Erythroblast (primary cell): ENCODE measurements at places on chromosomes 5 and 9.

DNA sequence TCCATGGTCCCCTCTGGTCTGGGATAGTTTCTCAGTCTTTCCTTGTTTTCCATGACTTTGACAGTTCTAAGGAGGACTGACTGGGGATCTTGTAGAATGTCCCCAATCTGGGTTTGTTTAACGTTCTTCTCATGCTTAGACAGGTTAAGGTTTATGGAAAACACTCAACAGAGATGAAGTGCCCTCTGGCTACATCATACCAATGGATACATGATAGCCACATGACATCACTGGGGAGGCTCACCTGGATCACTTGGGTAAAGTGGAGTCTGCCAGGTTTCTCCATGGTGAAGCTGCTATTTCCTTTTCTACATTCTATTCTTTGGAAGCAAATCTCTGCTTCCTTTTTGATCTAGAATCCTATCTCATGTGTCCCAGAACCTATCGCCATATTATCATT, 23.8 kb upstream of the ALDH1B1 start:
- DNase-seq: no peak

- DNase-seq: no peak
Observed at GRCh38 chr5:75526070-75526469, 14.4 kb downstream of the POLK start.

DNA sequence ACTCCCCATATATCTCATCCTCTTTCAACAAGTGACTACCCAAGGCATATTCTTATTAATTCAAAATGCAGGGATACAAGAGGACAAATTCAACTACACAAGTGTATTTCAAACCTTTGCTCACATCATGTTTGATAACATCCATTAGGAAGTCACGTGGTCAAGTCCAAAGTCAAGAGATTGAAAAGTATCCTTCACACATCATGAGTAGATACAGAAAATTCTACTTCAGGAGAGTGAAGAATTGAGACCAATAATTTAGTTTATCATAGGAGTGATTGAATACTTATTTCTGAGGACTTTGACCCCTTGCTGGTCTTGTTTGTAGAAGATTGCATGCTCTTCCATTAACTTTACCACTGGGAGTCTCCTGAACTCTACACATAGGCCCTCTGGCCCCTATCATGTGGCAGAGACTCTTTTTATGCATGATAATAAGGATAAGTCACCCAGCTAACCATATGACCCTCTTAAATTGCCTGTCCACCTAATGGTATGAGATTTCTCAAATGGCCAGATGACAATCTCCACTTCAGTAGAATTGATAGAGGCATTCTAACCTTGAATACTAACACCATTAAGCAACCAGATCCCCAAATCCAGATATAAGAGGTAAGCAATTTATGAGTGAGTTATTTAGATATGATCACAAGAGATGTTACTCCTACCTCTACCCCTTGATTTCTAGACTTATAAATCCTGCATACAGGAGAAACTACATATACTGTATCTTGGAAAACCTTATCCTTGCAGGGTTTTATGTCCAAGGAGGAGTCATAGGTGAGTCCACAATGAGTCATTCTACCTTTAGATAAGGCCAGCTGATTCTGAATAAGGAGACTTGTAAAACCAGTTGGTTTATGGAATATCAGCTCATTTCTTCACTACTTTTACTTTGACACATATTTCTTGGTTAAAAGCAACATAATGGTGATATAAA, 26.6 kb upstream of the SLC46A2 start:
- no peak for DNase-seq

DNA sequence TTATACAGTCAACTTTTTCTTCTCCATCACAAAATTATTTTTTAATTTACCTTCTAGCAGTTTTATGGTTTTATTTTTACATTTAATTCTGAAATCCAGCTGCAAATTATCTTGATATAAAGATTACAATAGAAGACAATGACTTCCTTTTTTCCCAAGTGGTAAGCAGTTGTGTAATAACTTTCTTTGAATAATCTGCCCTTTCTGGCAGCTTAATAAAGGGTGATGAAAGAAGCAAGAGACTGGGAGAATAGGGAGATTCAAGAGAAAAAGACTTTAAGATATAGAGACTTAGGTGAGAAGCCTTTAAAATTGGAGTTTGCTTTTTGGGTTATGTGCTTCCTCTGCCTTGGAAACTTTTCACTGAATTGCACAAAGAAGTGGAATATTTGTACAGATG, 100.4 kb upstream of the FREM1 start:
- DNase-seq: no peak

DNA sequence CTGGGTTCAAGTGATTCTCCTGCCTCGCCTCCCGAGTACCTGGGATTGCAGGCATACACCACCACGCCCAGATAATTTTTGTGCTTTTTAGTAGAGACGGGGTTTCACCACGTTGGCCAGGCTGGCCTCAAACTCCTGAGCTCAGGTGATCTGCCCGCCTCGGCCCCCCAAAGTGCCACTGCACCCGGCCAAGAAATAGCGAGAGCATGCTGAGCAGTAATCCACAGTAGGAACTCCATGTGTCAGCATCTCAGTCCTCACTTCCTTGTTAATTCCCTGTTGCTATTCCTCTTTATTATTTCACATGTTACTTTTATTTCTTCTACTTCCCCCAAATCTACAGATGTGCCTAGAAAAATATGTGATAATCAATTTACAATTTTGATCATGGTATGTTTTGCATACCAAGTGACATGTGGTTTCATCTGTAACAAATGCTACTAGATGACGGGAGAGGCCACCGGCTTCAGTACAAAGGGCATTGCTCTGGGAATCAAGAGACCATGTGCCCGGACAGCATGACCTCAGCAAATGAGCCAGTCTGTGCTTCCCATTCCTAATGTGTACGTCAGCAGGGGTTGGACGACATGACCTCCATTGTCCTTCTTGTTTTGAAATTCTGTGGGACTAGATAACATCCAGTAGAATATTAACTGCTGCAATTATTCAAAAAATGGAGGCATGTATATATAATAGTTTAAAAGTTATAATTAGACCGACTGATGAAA, 61.6 kb downstream of the FNBP1 start:
- no peak for DNase-seq

- no peak for DNase-seq
Observed at GRCh38 chr5:90878081-90878480, 319.5 kb downstream of the ADGRV1 start.

DNA sequence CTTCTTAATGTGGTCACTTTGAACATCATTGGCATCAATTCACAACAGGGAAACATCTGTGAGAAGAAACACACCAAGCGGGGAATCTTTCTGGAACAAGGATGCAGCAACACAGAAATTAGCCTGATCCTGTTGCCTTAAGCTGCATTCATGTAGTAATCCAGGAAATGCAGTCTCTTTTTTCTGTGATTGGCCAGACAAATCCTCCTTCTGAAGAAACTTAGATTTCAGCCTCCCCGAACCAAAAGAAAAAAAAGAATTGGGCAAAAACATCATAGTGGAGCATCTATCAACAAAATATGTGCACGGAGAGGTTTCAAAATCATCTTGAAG, 7.2 kb upstream of the XPA start:
- no peak for DNase-seq

DNA sequence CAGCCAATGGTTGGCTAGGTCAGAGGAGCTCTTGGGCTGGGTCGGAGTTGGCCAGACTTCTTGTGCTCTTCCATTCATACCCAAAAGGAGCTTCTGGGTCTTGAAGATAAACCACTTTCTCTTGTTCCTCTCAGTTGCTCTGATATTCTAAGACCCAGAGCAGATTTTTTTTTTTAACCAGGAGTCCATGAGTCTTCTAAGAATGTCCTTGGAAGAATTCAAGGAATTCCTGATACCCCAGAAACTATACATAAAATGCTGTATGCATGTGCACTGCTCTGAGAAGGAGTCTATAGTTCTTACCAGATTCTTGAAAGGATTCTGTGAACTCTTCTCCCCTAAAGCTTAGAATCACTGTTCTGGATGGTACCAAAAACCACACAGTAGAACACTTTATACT, 9.9 kb upstream of the PALM2AKAP2 start:
- no peak for DNase-seq

DNA sequence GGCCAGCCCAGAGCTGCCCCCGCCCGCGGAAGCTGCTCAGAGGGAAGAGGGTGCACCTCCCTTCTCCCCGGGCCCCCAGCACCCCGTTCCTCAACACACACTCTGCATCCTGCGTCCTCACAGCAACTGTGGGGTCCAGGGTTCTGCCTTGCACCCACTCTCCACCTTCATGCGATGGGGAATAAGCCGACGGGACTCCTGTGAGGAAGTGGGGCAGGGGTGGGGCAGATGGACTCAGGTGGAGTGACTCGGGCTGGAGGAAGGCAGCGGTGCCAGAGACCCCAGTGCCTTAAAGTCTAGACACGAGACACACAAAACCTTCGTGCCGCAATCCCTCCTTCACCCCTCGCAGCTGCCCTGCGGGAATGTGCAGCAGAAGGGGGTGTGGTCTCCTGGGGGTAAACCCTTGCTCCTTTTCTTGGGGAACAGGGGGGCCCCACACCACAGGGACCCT, 8.6 kb downstream of the BRD3 start:
- no peak for DNase-seq

- DNase-seq: no peak
Observed at GRCh38 chr5:142323480-142324135, 1.2 kb downstream of the SPRY4 start.

- no peak for DNase-seq
Observed at GRCh38 chr9:133956520-133957076, 35.5 kb downstream of the VAV2 start.

DNA sequence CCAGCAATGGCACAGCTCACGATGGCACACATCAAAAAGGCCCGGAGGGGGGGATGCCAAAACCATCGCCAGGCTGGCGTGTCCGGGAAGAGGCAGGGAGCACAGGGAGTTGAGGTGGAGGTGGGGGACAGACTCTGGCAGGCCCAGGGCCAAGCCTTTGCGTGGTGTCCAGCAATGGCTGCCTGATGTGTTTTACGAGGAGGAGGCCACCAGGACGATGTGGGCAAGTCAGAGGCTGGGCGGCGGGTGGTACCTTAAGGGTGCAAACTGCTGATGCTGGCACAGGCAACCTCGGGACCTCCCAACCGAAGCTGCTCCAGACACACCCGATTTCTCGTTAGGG, 4.7 kb downstream of the VAV2 start:
- DNase-seq: no peak

- DNase-seq: no peak
Observed at GRCh38 chr5:16515532-16515931, 49.9 kb upstream of the ZNF622 start.

- no peak for DNase-seq
Observed at GRCh38 chr5:54678737-54679136, 161.2 kb downstream of the SNX18 start.

DNA sequence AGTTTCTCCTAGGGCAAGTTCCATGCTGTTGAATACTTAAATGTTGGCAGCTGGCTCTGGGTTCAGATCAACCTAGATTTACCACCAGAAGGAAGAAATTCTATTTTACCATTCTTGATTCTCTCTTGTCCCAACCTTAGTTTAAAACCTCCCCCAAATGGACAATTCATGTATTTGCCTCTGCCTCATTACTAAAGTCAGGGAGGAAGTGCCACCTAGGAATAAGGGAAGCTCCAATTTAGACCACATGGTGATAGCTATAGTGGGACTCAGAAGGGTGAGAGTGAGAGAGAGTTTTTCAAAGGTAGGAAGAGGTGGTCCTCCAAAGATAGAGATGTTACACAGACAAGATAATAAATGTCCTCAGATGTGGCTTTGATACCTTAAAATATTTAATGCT, 53.4 kb upstream of the PAM start:
- DNase-seq: no peak

- DNase-seq: no peak
Observed at GRCh38 chr5:171700318-171700912, 85.2 kb upstream of the SMIM23 start.

DNA sequence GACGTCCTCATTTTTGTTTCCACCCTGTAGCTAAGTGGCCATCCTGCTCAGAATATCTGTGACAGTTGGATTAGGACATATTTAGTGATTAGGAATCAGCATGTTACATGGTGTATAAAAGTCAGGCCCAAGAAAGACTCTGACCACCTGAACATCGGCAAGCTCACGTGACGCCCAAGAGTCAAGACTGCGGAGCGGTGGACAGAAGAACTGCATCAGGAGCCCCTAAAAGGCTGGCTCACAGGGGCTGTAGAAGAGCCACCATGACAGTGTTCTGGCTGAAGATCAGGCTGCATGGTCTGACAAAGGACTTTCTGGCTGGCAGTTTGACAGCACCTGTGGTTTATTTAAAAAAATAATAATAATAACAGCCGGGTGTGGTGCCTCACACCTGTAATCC, 185.3 kb downstream of the AUH start:
- DNase-seq: no peak

DNA sequence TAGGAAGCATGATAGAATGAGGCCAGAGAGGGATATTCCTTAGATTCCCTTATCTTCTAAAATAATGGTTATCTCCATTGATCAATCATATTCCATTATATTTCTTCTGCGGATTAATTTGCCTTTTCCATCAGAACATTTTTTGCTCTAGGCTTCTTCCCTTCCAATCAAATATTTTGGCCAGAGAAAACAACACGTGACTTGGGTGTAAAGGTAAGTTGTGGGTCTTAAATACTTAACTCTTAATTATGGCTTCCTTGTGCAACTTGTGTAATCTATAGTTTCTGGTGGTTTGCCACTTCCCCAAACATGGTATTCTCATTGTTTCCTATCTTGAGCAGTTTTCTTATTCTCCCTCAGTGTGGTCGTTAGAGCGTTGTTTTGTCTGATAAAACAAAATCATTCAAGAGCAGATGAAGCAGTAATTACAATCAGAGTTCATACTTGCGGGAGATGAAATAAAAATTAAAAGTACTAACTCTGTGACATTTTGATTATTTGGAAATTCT, 889.3 kb downstream of the MAT2B start:
- no peak for DNase-seq

GRCh38 chr5:4627131-4627530, 513.0 kb upstream of the ADAMTS16 start:
- no peak for DNase-seq

DNA sequence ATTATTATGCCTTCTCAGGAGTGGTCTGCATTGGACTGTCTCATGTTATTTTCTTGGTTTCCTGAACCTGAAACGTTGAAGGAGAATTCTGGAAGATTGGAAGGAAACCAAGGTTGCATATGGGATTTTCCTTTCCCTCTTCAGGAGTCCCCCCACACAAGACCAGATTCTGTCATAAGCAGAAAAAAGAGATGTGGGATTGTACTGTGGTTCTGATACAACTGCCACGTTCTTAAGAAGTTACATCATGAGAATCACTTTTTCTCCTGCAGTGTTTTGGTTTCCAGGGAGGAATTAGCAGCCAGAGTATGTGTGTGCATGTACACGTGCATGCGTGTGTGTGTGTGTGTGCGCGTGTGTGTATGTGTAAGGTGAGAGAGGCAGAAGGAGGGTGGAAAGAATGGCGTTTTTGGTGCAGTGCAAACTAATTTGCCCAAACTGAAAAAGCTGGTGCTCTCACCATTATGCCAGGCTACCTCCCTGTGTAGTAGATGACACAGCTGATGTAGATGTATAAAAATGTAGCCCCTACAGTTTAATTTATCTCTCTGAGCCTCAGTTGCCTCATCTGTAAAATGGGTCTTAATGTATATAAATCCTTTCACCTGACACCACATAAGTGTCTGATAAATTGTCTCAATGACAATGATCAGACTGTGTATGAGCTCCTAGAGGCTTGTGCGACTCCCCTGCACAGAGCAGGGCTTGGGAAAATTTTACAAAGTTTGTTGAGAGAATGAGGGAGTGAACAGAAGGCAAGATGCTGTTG, 38.6 kb downstream of the RALGPS1 start:
- no peak for DNase-seq
